ENCODE measurements at places on chromosomes 13 and 19.

DNA sequence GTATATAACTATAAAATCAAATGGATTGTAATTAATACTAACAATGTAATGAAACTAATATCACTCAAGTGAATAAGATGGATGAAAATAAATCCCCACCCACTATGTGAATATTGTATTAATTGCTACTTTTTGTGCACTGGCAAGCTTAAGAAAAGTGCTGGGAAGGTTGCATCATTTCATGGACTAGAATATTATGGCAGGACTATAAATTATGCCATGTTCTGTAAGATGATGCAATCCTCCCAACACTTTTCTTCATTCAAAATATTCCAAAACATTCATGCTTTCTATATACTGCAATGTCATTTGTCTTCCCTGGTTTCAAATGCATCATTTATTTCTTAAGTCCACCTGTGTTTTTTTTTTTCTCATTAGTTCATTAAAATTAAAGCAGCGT is 457.6 kb upstream of the GPC6 start:
- no peaks in the 10 kb centered on the region for H3K27me3 ChIP-seq
- DNase-seq = no peak
- H3K4me1 ChIP-seq = no peaks in the 10 kb centered on the region
- H3K27ac ChIP-seq = no peak overlapping the region

DNA sequence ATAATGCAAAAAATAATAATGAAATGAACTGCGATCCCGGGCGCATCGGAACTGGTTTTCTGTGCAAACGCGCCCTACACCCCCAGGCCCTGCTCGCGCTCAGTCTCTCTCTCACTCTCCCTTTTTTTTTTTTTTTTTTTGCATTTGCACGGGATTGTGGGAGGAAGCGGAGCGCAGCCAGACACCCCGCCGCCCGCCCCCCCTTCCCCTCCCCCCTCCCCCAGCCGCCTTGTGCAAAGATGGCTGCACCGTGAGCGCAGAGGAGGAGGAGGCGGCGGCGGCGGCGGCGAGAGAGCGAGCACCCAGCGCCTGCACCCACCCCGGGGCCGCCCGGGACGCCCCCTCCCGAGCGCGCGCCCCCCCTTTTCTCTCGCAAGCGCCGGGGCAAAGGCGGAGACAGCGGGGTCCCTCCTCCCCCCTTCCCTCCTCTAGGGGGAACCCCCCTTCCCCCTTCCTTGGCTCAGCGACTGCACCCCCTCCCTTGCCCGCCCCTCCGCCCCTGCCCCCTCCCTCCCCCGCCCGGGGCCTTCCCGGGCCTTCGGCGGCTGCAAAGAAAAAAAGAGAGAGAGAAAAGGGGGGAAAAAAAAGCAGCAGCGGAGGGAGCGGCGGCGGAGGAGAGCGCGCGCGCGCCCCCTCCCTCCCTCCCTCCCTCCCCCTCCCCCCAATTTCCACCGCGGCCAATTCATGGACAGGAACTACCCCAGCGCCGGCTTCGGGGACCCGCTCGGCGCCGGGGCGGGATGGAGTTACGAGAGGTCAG is at the start of gene PRR12:
Gene PRR12 (plus strand): TSS at position 212 of the 760 bp plus-strand sequence. CDS start 473 bp downstream, at position 685.
- peak within 1 kb of the TSS; percentile 82 for H3K27ac ChIP-seq
- no peak for DNase-seq
- peaks cover 21% of the 10 kb centered on the region for H3K36me3 ChIP-seq

GRCh38 chr19:49689133-49690078 is at the start of gene ADM5:
Gene ADM5, plus strand, starts transcription at chr19:49689594. Its CDS starts 244 bp downstream, at chr19:49689838.
- H3K4me3 ChIP-seq = peak within 1 kb of the TSS; percentile 65
- no peaks in the 10 kb centered on the region for H3K4me1 ChIP-seq
- H3K36me3 ChIP-seq = peaks cover 37% of the 10 kb centered on the region
- DNase-seq = no peak
- no peaks in the 10 kb centered on the region for H3K27me3 ChIP-seq
- no peak within 1 kb of the TSS for H3K27ac ChIP-seq

GRCh38 chr19:17255150-17255621 is 9.4 kb downstream of the USHBP1 start:
- H3K27me3 ChIP-seq = no peaks in the 10 kb centered on the region
- H3K4me3 ChIP-seq = no peak overlapping the region
- no peaks in the 10 kb centered on the region for H3K4me1 ChIP-seq
- DNase-seq = no peak
- H3K27ac ChIP-seq = no peak overlapping the region

DNA sequence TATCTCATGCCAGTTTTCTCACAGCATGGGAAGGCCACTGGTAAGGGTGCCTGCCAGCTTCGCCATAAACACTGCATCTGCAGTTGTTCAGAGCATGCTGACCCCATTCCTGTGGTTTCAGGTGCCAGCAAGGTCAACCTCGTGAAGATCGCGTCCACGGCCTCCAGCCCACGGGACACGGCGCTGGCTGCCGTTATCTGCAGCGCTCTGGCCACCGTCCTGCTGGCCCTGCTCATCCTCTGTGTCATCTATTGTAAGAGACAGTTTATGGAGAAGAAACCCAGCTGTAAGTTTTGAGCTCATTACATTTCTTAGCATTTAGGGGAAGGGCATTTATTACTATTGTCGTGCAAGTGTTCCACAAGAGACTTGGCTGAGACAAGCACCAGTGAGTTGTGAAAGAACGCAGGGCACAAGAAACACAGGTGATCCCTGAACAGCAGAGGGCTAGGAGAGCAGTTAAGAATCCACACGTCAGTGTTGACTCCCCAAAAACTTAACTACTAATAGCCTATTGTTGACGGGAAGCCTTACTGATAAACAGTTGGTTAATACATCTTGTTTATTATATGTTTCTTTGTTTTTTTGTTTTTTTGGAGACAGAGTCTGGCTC is 88.8 kb downstream of the TNFRSF19 start:
- H3K4me3 ChIP-seq = no peak overlapping the region
- no peaks in the 10 kb centered on the region for H3K27me3 ChIP-seq
- no peaks in the 10 kb centered on the region for H3K36me3 ChIP-seq
- H3K27ac ChIP-seq = no peak overlapping the region

Data from ascending aorta (tissue), 2 donors.